Stimulated activated CD8-positive, alpha-beta memory T cell treated with anti-CD3 and anti-CD28 coated beads, Interleukin-4, amount 100 ng/mL, for 48 hours (primary cell): ENCODE measurements at places on chromosomes 1 and 21.

DNA sequence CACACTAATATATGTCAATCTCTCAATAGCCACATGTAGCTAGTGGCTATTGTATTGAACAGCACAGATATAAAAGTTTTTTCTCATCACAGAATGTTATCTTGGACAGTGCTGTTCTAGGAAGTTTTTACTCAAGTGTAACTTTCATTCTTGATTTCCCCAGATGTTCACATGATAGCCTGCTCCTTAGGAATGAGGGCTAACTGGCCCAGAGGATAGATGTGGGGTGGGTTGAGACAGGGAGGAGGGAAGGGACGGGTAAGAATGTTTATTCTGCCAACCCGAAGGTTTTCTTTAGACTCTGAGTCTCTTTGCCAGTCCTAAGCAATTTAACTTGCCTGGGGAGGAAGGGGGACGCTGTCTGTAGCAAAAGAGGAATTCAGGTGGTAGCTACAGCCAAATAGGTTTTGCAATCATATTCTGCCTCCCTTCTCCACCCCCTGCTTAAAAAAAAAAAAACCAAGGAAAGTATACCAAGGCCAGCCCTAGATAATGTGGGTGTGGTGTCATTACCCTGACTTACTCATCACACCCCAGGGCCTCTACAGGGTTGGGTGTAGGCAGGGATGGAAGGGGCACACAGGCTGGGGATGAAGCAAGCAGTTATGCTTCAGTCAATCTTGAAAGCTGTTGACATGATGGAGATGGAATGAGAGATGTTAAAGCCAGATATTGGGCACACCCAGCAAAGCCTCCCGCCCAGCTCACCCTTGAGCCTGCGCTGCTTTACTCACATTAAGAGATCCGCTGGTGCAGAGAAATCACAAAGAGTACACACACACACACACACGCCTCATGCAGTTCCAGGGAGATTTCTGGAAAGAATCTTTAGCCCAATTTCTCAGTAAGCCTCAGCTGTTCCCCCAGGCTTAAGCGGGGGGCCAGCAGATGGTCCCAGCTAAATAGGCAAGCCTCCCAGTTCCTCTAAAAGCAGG lies 59.9 kb downstream of the PLXNA2 start:
- no peak for DNase-seq

GRCh38 chr1:116389013-116389412 lies 16.0 kb downstream of the ATP1A1 start:
- DNase-seq: no peak

DNA sequence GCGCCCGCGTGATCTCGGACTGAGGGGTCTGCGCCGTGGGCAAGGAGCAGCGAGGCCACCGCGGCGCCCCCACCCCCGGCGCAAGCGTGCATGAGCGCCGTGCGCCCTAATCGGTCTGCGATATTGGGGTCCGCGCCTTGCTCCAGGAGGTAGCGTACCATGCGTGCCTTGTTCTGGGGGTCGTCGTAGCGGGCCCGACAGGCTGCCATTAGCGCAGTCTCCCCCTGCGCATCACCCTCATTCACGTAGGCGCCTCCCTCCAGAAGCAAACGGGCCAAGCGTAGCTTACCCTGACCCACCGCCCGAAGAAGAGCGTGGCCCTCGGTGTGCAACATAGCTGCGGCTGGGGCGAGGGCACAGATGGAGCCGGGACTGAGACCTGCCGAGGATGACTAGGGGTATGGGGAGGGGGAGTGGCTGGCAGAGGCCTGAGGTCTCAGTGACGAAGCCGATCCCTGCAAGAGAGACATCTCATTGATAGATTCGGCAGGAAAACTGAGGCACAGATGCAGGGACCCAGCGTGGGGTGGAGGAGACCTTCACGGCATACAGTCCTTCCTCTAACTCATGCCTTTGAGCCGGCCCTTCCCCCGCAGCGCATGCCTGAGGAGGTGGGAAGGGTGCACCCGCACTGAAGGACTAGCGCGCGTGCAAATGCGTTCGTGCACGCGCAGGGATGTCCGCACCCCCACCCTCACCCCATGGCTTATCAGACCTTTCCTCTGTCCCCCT lies 2.8 kb downstream of the ANKRD34A start:
- peak; percentile 77 for DNase-seq

- DNase-seq: no peak
Observed at GRCh38 chr1:8947127-8947691, 1.5 kb downstream of the CA6 start.

- peak; percentile 37 for DNase-seq
Observed at GRCh38 chr21:33299181-33299752, 25.5 kb upstream of the IFNAR1 start.

GRCh38 chr1:6603915-6604558 lies 1.4 kb upstream of the KLHL21 start:
- peak; percentile 59 for DNase-seq

DNA sequence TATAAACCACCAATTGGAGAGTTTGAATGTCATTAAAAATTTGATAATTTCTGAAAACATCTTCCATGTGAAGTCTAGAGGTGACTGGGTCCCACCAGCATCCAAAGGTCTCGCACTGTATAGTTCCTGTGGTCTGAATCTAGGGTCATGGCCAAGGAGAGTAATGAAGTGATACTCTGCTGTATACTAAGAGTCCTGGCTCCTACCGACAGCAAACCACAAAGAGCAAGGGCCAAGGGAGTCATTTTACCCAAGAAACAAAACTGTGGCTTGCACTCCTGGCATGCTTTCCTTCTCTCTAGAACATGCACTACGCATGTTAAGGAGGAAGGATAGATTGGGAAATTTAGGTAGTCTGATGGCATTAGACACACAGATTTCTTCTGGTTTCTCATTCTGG lies 115.6 kb downstream of the BRINP2 start:
- no peak for DNase-seq

DNA sequence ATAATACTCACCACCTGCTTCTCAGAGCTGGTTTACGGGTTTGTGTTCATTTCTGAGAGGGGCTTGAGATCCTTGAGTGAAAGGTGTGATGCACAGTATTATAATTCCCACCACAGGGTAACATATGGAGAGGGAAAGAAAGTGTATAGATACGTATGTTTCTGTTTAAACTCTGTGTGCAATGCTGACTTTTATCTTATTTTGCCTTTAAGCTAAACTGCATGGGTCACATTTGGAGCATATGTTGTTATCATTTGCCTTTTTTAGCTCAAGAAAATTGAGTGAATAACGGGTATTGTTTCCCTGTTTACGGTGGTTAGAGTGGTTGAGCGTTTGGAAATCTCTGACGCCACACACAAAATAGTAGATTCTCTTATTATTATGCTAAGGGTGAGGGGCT lies 191.1 kb upstream of the NFIA start:
- no peak for DNase-seq

DNA sequence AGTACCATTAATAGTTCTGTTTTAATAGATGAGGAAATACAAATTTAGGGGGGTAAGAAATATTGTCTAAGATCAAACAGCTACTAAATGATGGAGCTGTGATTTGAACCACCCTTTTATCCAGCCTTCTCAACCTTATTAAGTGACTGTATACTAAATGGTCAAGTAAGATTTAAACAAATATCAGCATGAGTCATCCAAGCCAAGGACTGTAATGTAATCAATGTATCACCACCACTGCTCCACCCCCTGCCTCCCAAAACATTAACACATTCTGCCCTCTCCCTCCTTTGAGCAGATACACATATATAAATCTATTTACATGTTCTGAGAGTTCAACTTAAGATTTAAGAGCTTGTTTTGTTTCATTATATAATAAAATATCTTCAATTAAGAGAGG lies 58.9 kb downstream of the LRRC40 start:
- DNase-seq: no peak

GRCh38 chr1:83834621-83835264 lies 164.2 kb downstream of the TTLL7 start:
- no peak for DNase-seq

DNA sequence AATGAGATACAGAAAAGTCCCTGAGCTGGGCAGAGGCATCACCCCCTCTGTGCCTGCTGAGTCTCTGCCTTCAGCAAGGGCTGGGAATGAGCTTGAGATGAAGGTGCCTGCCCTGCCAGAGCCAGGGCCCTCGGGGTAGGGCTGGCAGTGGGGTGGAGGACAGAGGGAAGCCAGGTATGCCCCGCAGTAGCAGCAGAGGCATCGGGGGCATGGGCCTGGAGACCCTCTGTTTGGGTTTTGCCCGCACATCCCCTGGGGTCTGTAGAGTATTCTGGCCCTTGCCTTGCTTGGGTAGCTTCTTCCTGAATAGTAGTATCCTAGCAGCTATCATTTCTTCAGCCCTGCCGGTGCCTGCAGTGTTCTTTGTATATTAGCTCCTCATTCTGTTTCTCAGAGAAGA lies 33.0 kb downstream of the QSOX1 start:
- no peak for DNase-seq

DNA sequence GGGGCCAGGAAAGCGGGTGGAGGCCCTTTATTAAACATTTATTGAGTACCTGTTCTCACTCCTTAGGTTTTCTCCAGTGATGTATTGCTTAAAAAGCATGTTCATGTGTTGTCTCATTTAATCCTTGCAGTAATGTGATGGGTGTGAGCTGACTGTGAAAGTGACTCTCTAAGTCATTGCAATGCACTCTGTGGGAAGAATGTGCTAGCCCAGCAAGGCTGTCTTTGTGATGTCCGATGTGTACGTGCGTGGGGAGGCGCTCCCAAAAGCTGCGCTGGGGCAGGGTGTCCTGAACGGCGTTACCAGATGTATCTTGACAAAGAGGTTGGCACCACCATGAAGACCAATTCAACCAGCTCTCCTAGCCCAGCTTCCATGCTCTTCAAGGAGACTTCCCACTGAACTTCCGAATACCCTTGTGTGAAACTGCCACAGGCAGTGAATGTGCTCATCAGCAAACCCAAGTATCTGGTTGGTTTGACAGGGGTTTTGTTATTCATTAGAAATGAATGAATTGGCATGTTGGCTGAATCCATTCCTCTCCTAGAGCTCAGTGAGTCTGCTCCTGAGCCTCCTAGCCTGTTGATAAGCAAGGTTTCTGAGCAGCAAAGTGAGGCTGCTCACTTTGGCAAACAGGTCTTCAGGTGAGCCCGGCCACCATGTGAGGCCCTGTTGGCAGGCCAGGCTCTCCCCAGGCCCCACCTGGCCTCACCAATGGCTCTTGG lies 28.0 kb downstream of the NUAK2 start:
- no peak for DNase-seq

DNA sequence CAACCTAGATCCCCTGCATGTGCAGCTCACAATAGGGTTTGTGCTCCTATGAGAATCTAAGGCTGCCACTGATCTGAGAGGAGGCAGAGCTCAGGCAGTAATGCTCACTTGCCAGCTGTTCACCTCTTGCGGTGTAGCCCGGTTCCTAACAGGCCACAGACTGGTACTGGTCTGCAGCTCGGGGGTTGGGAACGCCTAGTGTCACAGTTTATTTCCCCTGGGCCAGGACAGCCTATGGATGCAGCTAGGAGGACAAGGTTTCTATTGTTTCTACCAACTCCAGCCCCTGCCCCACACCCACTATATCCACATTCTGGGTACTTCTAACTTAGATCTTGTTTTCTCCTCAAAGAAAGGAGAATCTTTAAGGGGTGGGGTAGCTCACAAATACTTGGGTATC lies 58.7 kb upstream of the PRRC2C start:
- no peak for DNase-seq

DNA sequence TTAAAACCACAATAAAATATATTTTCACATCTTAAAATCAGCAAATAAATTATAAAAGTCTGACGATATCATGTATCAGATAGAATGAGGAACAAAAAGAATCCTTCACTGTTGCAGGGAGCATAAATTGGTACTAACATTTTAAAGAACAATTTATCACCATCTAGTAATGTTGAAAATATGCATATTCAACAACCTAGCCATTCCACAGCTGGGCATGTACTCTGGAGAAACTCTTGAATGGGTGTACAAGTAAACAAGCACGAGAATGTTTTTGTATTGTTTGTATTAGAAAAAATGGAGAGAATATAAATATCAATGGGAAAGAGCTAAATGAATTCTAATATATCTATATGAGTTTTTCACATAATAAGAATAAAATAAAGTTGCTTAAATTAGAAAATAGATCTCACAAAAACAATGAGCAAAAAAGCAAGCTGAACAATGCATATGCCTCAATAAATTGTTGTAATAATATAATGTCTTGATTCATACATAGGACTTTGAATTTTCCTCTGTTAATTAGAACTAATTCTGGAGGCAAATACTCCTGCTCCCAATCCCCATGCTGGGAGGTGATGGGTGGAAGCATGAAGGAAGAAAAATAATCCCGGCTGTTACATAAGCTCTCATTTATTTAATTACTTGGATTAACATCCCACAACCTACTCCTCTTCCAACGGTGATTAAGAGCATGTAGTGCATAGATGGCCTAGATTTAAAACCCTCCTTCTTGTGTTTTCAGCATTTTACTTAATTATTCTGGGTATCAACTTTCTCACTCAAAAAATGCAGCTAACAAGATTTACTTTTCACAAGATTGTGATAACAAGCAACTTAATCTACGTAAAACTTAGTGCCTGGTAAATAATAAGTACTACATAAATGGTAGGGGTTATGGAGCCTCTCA lies 5.5 kb upstream of the FMO2 start:
- no peak for DNase-seq

DNA sequence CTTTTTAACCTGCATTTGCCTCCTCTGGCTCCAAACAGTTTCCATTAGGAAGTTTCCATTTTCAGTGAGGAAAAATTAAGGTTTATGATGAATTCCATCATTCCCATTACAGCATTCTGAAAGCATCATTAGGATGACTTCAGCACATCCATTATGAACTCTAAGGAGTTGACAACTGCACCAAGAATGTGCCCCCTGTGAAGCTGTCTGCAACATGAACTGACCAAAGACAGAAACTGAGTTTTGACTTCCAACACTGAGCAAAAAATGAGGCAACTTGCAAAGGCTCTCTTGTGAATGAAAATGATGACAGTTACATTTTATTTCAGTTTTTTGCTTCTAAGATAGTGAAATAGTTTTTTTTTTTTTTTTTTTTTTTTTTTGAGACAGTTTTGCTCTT lies 18.3 kb upstream of the KCNE1 start:
- no peak for DNase-seq

DNA sequence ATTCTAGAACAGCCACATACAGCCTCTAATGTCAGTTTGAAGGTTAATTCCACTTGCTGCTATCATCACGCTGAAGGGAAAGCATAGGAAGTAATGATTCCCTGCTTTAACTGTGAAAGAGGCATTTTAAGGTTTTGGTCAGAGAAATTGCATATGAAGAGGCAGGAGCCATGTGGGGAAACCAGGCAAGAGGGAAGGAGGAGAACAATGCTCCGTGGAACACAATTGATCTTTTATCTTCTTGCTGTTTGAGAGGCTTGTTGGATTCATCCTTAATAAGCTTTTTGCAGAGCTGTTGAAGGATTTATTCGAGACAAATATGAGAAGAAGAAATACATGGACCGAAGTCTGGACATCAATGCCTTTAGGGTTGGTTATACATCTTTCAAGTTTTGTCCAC lies 35.9 kb downstream of the SMAP2 start:
- no peak for DNase-seq
